ENCODE measurements at places on chromosomes 5 and 9. TPM values are rescaled to one million over a fixed set of nuclear protein-coding genes. Genes with fewer than 3 reads are reported as not detected.
A peak's percentile ranks its signal among the peaks of the same experiment; 100 is the strongest.

Gene MOB3B
- total RNA-seq: 23.7 TPM

DNA sequence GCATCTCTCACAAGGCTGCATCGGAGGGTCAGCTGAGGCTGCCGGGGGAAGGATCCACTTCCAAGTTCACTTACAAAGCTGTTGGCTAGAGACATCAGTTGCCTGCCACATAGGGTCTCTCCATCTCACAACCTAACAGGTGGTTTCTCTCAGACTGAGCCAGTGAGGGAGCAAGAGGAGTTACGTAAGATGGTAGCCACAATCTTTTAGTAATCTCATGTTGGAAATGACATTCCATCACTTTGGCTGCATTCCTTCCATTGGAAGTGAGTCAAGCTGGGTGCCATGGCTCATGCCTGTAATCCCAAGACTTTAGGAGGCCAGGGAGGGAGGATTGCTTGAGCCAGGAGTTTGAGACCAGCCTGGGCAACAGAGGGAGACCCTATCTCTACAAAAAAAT is 7.4 kb upstream of the GRK6 start:
- no peaks in the 10 kb centered on the region for H3K27me3 ChIP-seq
- H3K36me3 ChIP-seq: no peaks in the 10 kb centered on the region

GRCh38 chr5:146607659-146608332 is 91.8 kb upstream of the GPR151 start:
- no peaks in the 10 kb centered on the region for H3K36me3 ChIP-seq
- H3K27me3 ChIP-seq: no peaks in the 10 kb centered on the region
- H3K4me1 ChIP-seq: no peaks in the 10 kb centered on the region
- no peak for DNase-seq

GRCh38 chr5:108061941-108062340 is 320.0 kb downstream of the FBXL17 start:
- H3K36me3 ChIP-seq: no peaks in the 10 kb centered on the region
- H3K27ac ChIP-seq: no peak overlapping the region
- no peak overlapping the region for H3K4me3 ChIP-seq
- no peak for DNase-seq
- no peaks in the 10 kb centered on the region for H3K27me3 ChIP-seq

DNA sequence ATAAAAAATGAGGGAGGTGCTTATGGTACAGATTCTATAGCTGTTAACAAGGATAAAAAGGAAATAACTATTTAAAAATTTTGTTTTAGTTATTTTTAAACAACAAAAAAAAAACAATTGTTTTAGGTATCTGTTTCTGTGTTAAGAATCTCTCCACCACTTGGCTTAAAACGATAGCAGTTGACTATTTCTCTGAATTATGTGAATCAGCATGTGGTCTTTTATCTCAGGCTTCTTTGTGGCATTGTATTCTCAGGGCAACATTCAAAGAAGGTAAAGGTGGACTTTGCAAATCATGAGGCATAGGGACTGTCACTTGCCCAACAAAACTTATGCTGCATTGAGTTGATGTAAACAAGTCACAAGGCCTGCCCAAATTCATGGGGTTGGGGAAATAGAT is 55.2 kb downstream of the ERBIN start:
- H3K27ac ChIP-seq: no peak overlapping the region
- H3K4me3 ChIP-seq: no peak overlapping the region
- no peaks in the 10 kb centered on the region for H3K27me3 ChIP-seq
- no peaks in the 10 kb centered on the region for H3K36me3 ChIP-seq
- no peak for DNase-seq

Gene C9
- not detected for total RNA-seq

Gene SLC27A6
- 33.7 TPM for total RNA-seq

GRCh38 chr9:17509151-17509550 is 69.7 kb upstream of the SH3GL2 start:
- H3K27me3 ChIP-seq: no peaks in the 10 kb centered on the region
- H3K4me3 ChIP-seq: no peak overlapping the region
- H3K4me1 ChIP-seq: no peaks in the 10 kb centered on the region
- no peaks in the 10 kb centered on the region for H3K36me3 ChIP-seq
- DNase-seq: no peak

DNA sequence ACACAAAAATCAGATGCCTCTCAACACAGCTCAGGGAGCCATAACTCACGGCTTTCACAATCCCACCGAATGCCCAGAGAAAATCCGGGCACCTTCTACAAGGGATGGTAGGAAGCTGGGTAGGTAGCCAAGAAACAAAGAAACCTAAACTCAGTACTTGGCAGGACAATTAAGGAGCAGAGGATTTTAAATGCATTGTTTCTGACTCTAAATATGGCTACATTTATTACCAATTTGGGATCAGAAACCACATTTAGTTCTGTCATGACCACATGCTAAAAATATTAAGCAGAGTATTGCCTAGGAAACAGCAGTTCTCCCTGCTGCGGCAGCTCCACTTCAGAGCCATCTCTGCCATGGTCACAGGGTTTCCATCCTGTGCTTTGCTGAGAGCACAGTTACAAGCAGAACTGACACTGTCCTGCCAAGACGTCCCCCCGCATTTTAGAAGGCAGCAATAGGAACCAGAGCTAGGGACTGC is 57.5 kb downstream of the SIL1 start:
- DNase-seq: no peak
- H3K27ac ChIP-seq: peak overlapping the region; percentile 30

DNA sequence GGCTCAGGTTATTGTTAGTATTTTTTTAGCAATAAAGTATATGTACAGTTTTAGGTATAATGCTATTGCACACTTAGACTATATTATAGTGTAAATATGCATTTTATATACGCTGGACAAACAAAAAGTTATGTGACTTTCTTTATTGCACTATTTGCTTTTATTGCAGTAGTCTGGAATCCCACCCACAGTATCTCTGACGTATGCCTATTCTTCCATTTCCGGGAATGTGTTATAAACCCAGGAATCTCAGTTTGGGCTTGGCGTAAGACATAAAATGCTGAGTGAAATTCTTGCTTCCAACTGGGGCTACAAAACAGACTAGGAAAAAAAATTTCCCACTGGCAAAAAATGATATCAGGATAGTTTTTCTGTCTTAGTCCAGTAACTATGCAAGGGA is 119.1 kb downstream of the HTR1A start:
- H3K27ac ChIP-seq: no peak overlapping the region
- no peaks in the 10 kb centered on the region for H3K4me1 ChIP-seq
- no peaks in the 10 kb centered on the region for H3K27me3 ChIP-seq
- no peak for DNase-seq

- no peak overlapping the region for H3K27ac ChIP-seq
- H3K36me3 ChIP-seq: no peaks in the 10 kb centered on the region
- no peak overlapping the region for H3K4me3 ChIP-seq
- no peaks in the 10 kb centered on the region for H3K27me3 ChIP-seq
- no peak for DNase-seq
- H3K4me1 ChIP-seq: no peaks in the 10 kb centered on the region
Measured at GRCh38 chr9:78788101-78788500, 491.2 kb downstream of the PSAT1 start.

DNA sequence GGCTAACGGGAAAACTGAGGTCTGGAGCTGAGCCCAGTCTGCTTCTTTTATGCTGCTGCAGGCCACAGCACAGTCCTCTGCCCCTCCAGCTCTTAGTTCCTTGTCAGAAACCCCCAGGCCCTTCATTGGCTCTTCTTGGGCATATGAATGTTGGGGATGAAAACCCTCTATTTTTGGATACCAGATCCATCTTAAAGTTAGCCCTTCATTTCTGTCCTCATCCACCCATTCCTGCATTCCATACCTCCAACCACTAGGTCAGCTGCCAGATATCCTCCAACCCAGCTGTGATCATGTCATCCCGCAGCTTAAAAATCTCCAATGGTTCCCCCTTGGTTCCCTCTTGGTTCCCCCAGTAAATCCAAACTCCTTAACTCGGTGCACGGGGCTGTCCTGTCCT is 1.8 kb upstream of the SLC25A51 start:
- H3K27me3 ChIP-seq: no peaks in the 10 kb centered on the region
- DNase-seq: no peak
- peaks cover 12% of the 10 kb centered on the region for H3K4me1 ChIP-seq
- H3K36me3 ChIP-seq: no peaks in the 10 kb centered on the region
- H3K4me3 ChIP-seq: no peak overlapping the region
- no peak overlapping the region for H3K27ac ChIP-seq

DNA sequence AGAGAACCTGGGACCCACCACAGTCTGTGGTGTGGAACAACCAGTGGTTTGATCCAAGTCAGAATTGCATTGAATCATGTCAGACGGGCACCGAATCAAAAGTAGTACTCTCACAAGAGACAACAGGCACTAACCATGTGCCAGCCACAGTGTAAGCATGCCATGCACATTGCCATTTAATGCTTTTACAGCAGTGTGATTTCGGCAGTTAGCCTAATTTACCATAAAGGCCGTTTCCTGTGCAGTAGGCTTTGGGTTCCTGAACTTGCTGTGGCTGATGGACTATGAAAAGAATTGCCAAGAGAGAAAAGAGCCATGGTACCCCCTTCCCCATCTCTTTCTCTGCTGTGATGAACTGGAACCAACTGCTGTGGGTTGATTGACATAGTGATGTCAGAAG is 540.6 kb downstream of the EBF1 start:
- no peaks in the 10 kb centered on the region for H3K4me1 ChIP-seq
- no peaks in the 10 kb centered on the region for H3K27me3 ChIP-seq
- no peak for DNase-seq
- H3K4me3 ChIP-seq: no peak overlapping the region

Gene ABCA1
- 82.0 TPM for total RNA-seq

DNA sequence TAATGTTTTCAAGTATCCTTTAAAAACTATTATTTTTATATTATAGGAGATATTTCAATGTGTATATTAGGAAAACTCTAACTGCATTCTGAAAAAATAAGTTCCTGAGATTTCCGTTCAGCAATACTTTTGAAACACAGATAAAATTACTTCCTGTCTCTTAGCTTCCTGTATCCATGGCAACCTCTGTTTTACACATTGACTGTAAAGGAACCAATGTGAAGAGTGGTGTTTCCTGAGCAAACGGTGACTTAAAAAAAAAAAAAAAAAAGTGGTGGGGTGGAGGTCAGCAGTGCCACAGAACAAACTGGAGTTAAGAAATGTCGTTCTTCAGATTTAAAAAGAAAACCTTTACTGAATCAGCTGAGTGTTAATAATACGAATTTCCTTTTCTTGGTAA is at the start of gene LRRC70:
Gene LRRC70, plus strand, starts transcription at position 280 of the 400 bp plus-strand sequence. CDS start 620 bp downstream, outside the sequence.
- H3K27me3 ChIP-seq: no peaks in the 10 kb centered on the region
- H3K4me3 ChIP-seq: no peak within 1 kb of the TSS
- no peak for DNase-seq
- no peaks in the 10 kb centered on the region for H3K4me1 ChIP-seq

Gene BTNL3
- not detected for total RNA-seq

GRCh38 chr9:129567842-129568559 is 52.9 kb downstream of the C9orf50 start:
- DNase-seq: no peak
- peaks cover 29% of the 10 kb centered on the region for H3K4me1 ChIP-seq
- H3K4me3 ChIP-seq: peak overlapping the region; percentile 57
- H3K36me3 ChIP-seq: no peaks in the 10 kb centered on the region
- no peaks in the 10 kb centered on the region for H3K27me3 ChIP-seq

DNA sequence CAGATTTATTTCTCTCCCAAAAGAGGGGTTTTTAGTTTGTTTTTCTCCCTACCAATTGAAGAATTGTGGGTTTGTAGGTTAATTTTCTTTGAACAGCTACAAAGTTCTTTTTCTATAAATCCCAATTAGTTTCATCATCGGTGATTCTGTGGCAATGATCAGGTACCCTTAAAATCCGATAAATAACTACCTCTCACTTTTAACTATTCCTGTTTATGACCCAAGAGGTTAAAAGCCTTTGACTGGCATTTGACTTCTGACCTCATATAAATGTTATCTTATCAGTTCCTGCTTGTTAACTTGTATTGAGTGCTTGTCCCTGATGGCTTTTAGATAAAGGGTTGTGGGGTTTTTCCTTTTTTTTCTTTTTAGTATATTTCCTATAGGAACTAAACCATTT is 124.4 kb upstream of the TMEM161B start:
- no peak overlapping the region for H3K4me3 ChIP-seq
- no peaks in the 10 kb centered on the region for H3K4me1 ChIP-seq
- H3K27ac ChIP-seq: peak overlapping the region; percentile 13
- no peaks in the 10 kb centered on the region for H3K27me3 ChIP-seq
- no peaks in the 10 kb centered on the region for H3K36me3 ChIP-seq

Gene NMRK1
- 12.3 TPM for total RNA-seq

Gene PCA3
- not detected for total RNA-seq

Gene CATSPER3
- total RNA-seq: 0.90 TPM

GRCh38 chr9:36884721-36885120 is 149.3 kb downstream of the PAX5 start:
- no peaks in the 10 kb centered on the region for H3K27me3 ChIP-seq
- no peak for DNase-seq
- H3K4me3 ChIP-seq: no peak overlapping the region
- H3K4me1 ChIP-seq: no peaks in the 10 kb centered on the region
- H3K27ac ChIP-seq: no peak overlapping the region

- H3K27ac ChIP-seq: no peak overlapping the region
- H3K36me3 ChIP-seq: no peaks in the 10 kb centered on the region
- DNase-seq: no peak
- no peak overlapping the region for H3K4me3 ChIP-seq
- no peaks in the 10 kb centered on the region for H3K4me1 ChIP-seq
Measured at GRCh38 chr5:88193896-88194295, 74.7 kb downstream of the TMEM161B start.

Gene PCDHGA1
- 2.5 TPM for total RNA-seq

Gene LTC4S
- 38.6 TPM for total RNA-seq

DNA sequence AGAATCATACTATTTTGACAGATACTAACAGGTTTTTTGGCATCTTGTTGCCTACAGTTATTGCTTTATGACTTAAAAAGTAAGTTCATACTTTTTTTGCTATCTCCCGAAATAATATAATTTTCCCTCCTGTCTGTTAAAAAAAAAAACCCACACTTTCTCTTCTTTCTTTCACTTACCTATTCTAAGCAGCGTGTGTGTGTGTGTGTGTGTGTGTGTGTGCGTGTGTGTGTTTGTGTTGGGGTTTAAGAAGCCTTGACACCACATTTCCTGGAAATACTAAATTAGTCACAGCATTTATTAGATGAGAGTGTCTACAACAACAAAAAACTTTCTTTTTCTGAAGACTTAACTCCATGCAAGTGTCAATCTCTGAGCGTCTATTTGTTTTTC is 12.4 kb downstream of the TNFAIP8 start:
- H3K4me1 ChIP-seq: peaks cover 28% of the 10 kb centered on the region
- DNase-seq: no peak
- H3K36me3 ChIP-seq: no peaks in the 10 kb centered on the region
- H3K4me3 ChIP-seq: no peak overlapping the region
- no peak overlapping the region for H3K27ac ChIP-seq
- H3K27me3 ChIP-seq: no peaks in the 10 kb centered on the region
